NCI-H2107 (cell line): ENCODE measurements at places on chromosomes 1 and 21.

- peak; percentile 49 for DNase-seq
These were observed 28.5 kb upstream of the PKP1 start for GRCh38 chr1:201254625-201255478.

DNA sequence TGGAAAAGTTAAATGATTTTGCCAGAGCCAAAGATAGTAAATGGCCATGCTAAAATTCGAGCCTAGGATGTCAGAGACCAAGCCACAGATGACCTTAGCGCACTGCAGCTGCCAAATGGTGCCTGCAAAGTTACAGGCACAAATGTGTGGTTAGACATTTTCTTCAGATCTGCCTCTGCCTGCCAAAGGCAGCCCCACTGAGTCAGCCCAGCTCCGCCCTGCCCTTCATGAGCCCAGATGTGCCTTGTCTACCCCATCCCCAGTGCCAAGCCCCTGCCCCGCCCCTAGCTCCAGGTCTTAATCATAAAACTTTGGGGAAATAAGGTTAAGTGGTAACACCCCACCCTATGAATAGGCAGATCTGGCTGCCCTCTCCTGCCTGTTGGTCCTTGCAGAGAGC lies 105.9 kb downstream of the DTL start:
- DNase-seq, result no peak

DNA sequence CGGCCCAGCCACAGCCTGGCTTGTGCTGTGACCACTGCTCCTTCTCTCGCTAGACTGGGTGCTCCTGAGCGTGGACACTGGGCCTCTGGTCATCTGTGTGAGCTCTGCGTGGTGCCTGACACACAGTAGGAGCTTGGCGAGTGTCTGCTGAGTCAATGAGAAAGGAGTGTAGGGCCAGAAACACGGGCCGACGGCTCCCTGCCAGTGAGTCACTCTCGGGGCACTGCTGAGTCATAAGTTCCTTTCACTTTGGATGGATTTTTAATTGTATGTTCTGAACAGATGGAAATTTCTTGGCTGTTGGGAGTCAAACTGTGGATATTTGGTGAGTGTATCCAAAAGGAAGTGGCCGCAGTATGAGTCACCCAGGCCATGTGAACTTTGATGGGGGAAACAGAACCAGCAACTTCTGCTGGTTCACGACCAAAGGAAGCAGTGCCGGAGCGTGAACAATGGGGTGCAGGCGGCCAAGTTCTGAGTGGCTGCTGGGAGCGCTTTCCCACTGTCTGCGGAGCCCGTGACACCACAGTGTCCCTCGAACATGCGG lies 41.0 kb upstream of the COL18A1 start:
- DNase-seq, result no peak

DNA sequence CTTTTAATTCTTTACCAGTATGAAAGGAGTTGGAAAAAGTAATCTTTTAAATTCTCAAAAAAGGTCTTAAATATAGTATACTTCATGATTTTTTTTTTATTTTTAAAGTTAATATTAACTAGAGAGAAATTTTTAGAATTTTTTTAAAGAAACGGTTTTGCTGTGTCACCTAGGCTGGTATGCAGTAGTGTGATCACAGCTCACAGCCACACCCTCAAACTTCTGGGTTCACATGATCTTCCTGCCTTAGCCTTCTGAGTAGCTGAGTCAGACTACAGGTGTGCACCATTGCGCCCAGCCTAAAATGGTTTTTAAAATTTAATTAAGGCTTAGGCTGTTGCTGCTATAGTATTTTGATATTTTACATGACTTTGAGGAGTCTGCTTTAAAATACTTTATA lies 52.4 kb downstream of the TLCD4 start:
- no peak for DNase-seq

GRCh38 chr1:59422921-59423575 lies 126.2 kb downstream of the FGGY start:
- no peak for DNase-seq

- DNase-seq, result no peak
These were observed 20.4 kb downstream of the SLC16A1 start for GRCh38 chr1:112935461-112936111.

DNA sequence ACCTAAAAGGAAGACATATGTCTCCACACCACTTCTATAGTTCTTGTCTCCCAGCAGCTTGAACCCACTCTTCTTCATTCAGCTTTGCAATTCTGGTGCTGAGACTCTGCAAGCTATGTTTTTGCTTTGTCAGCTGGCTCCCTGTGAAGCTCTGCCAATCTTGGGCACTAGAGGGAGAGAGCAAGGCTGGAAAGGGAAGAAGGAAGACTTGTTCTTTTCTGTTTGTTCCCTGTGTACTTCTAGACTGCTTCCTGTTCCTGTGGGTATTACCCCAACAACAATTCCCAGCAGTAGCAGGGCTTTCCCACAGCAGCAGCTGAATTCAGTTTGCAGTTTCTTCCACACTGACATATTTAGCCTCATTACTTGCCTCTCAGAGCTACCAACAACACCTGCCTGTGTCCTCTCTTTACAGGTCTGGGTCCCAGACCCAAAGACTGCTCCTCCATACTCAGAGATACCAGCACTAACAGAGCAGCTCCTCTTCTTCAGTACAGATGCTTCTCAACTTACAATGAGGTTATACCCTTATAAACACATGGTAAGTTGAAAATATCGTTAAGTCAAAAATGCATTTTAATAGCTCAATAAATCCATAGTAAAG lies 275.2 kb upstream of the NEGR1 start:
- no peak for DNase-seq

DNA sequence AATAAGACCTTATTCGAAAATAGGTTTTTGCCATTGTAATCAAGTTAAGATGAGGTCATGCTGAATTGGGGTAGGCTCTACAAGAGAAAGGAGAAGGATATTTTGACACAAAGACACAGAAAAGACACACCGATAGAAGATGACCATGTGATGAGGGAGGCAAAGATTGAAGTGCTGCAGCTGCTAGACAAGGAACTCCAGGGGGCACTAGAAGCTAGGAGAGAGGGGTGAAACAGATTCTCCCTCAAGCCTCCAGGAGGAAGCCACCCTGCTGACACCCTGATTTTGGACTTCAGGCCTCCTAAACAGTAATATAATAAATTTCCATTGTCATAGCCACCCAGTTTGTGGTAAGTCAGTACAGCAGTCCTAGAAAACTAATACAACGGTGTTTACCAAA lies 506.8 kb upstream of the CAMK1G start:
- DNase-seq, result no peak

- no peak for DNase-seq
These were observed 43.1 kb downstream of the HOOK1 start for GRCh38 chr1:59857679-59858354.

DNA sequence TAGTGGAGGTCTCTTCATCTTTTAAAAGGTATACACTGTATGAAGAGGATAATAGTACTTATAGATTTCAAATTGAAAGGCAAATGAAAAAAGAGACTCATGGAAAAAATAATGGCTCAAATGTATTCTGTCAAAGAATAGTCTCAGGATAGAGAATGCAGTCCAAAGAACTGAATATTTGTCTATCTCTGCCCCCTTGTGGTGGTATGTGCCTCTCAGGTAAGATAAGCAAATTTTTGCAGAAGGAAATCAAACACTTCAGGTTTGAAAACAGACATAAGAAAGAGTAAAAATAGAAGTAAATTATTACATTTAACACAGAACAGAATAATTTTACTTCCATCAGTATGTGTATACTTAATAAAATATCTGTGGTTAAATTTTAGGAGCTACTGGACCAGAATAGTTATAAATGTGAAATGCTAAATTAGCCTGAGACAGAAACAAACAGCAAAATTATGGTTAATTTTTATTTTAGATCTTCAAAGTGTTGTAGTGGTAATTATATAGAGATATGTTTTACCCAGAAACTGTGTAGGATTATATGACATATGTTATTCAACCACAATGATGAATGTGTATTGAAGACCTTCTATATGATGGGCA lies 164.4 kb upstream of the PALMD start:
- DNase-seq, result peak; percentile 55

- no peak for DNase-seq
These were observed 7.1 kb downstream of the GLIS1 start for GRCh38 chr1:53731779-53732305.
